ENCODE measurements at places on chromosomes 16 and 17. TPM values are rescaled to one million over a fixed set of nuclear protein-coding genes. Genes with fewer than 3 reads are reported as not detected.

The CHST5 gene
- total RNA-seq: 0.10 TPM

The LPO gene
- total RNA-seq: not detected

The TBC1D26 gene
- total RNA-seq: not detected

The NPIPA8 gene
- 0.87 TPM for total RNA-seq

The PTX4 gene
- total RNA-seq: not detected

The VPS35 gene
- 87.0 TPM for total RNA-seq

The RAB26 gene
- total RNA-seq: 3.9 TPM

The RNU2-1 gene
- not detected for total RNA-seq

The KIAA0513 gene
- 2.1 TPM for total RNA-seq

The ZNF423 gene
- total RNA-seq: 0.16 TPM

The LGALS3BP gene
- total RNA-seq: 80.3 TPM
